Upper lobe of right lung (tissue), 1 donor: ENCODE measurements at places on chromosomes 7 and 10.

- no peaks in the 10 kb centered on the region for H3K27me3 ChIP-seq
- DNase-seq = no peak
- H3K36me3 ChIP-seq = no peaks in the 10 kb centered on the region
- H3K4me3 ChIP-seq = no peak overlapping the region
Observed at GRCh38 chr10:13416760-13417159, 68.7 kb upstream of the SEPHS1 start.

DNA sequence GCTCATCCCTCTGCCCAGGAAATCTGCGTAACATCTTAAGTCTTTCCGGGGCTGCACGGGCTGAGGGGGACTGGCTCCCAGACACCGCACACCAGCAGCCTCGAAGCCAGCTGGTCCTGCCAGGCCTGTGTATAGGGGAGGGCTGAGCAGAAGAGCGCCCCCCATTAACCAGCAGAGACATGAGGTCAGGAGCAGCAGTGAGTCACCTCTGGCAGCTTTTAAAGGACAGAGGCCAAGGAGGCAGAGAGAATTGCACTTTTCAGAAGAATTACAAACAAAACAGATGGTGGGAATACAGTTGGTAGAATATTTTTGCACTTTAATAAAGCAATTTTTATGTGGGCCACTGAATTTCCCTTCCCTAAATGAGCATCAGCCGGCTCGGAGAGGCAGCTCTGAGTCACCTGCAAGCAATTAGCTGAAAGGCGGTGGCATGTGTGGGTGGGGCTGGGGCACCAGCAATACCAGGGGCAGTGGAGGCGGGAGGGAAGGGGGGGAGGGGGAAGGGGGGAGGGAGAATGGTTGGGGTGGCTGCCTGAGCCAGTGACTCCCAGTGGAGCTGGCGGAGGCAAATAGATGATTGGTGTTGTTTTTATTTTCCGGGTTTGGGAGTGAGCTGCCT lies 39.1 kb downstream of the GOLGA7B start:
- peaks cover 4% of the 10 kb centered on the region for H3K4me1 ChIP-seq
- no peaks in the 10 kb centered on the region for H3K36me3 ChIP-seq
- DNase-seq = peak; percentile 89

GRCh38 chr10:28256776-28257175 lies 46.1 kb downstream of the MPP7 start:
- H3K4me1 ChIP-seq = peaks cover 5% of the 10 kb centered on the region
- no peaks in the 10 kb centered on the region for H3K27me3 ChIP-seq
- no peak overlapping the region for H3K4me3 ChIP-seq
- DNase-seq = no peak

GRCh38 chr7:13946181-13946580 lies 43.3 kb downstream of the ETV1 start:
- no peaks in the 10 kb centered on the region for H3K27me3 ChIP-seq
- no peak overlapping the region for H3K4me3 ChIP-seq
- no peak for DNase-seq
- peaks cover 6% of the 10 kb centered on the region for H3K4me1 ChIP-seq
